Breast epithelium (tissue), 4 donors: ENCODE measurements at places on chromosomes 7 and 10.

DNA sequence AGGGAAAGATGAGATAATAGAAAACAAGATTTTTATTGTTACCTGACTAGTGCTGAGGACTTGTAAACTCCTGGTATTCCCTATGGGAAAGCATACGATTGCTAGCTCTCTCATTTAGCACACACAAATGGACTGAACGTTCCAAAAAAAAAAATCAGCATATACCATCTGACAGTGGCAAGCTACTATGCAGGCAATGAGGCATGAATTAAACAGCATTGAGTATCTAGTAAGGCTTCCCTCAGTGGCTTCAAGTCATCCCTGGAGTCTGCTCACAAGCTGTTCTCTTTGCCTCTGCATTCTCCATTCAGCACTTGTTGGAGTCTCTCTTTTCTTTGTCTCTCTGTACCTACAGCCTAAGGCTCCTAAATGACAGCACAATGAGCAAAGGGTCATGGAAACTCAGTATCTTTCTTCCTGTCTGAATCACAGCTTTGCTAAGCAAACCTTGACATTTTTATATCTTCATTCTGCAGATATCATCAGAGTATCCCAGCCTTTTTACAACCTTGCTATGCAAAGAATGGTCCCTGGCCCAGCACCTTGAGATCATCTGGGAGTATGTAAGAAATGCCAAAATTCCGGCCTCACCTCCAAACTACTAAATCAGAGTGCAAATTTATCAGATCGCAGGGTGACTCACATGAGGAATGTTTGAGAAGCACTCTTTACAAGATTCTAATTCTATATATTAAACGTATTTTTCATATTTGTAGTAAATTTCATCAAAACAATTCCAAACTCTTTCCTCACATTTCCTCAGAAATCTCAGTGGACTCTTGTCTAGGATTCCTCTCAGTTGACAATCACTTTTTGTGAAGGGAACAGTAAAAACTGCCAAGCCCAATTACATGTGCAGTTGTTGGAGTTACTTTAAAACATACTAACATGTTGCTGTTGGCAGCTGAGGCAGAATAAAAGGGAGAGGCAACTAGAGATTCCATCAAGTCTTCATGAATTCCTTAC is 10.8 kb upstream of the LIPA start:
- DNase-seq: no peak

- no peak for DNase-seq
These were observed 497.0 kb upstream of the PHF14 start for GRCh38 chr7:10476642-10477041.

GRCh38 chr10:82692458-82692857 is 817.5 kb downstream of the NRG3 start:
- no peak for DNase-seq

DNA sequence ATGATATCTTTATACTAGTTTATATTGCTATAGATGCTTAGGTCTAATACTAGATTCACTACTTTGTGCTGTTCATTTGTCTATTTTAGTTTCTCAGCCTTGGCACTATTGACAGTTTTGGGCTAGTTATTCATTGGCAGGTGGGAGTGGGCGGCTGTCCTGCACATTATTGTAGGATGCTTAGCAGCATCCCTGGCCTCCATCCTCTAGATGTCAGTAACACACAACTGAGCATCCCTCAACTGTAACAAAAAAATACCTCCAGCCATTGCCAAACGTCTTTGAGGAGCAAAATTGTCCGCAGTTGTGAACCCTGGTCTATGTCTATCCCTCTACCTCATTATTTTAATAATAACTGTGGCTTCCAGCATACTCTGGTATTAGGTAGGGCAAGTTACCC is 34.4 kb upstream of the PNLIP start:
- no peak for DNase-seq

- no peak for DNase-seq
These were observed 47.7 kb upstream of the MDFIC start for GRCh38 chr7:114874170-114874569.

GRCh38 chr10:34017281-34017680 is 682.8 kb upstream of the NRP1 start:
- DNase-seq: no peak

DNA sequence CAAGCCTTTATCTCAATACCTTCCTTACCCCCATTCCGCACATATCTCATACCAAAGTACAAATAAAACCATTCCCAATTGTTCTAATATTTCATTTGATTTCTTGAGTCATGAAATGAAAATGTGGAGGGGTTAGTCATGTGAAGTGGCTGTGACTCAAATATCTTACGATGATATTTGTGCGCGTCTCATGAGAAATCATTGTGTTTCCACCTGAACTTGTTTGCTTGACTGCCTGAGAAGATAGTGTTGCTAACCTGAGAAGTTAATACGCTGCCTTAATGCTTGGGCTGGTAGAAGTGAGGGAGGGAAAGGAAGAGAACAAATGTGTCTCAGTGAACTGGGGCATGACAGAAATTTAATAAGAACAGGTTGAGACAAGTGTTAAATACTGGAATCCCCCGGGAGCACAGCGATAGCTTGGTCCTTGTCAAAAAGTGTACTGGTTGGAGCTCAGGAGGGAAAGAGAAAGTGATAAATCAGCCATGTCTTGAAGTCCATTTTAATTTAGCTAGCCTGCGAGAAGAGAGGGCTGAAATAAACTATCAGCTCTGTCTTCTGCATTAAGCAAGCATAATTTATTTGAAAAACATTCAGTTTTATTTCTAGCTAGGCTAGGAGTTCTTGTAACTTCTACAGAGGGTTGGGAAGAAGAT is 7.2 kb upstream of the EPHA1 start:
- no peak for DNase-seq

- DNase-seq: no peak
These were observed 23.7 kb downstream of the CAV1 start for GRCh38 chr7:116548506-116548905.

DNA sequence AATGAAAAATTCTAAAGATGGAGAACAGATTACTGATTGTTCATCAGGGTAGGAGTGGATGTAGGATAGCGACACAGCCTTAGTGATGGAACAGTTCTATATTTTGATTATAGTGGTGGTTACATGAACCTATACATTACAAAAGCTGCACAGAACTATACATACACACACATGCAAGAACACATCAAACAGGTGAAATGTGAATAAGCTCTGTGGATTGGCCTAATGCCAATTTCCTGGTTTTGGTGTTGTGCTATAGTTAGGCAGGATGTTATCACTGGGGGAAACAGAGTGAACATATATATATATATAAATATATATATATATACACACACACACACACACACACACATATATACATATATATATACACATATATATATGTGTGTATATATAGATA is 76.4 kb upstream of the PIK3CG start:
- DNase-seq: no peak

GRCh38 chr7:114085313-114085591 is 166.4 kb upstream of the PPP1R3A start:
- no peak for DNase-seq

- no peak for DNase-seq
These were observed 130.7 kb upstream of the NAMPT start for GRCh38 chr7:106415433-106415832.

DNA sequence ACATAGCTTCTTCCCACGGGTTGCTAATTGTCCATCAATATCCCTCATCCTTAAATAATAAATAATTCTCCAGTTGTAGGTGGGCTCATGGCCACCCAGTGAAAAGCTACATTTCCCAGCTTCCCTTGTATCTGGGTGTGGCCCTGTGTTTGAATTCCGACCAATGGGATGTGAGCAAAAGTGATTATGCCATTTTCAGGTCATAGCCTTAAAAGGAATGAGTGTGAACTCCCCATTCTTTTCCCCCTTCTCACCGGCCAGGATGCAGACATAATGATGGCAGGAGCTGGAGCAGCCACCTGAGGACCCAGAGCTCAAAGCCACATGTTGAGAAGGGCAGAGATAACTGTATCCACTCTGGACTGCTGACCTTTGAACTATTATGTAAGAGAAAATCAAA is 30.3 kb upstream of the CALU start:
- no peak for DNase-seq

- DNase-seq: no peak
These were observed 69.6 kb downstream of the PKD1L1 start for GRCh38 chr7:47878662-47879061.

GRCh38 chr10:113423981-113424721 is 128.7 kb upstream of the HABP2 start:
- no peak for DNase-seq

- no peak for DNase-seq
These were observed 33.5 kb upstream of the CADPS2 start for GRCh38 chr7:122919643-122920181.

GRCh38 chr10:47024399-47025252 is 113.4 kb downstream of the PTPN20 start:
- peak; percentile 65 for DNase-seq

- peak; percentile 17 for DNase-seq
These were observed 684 bp upstream of the HOXA5 start for GRCh38 chr7:27143950-27144780.

DNA sequence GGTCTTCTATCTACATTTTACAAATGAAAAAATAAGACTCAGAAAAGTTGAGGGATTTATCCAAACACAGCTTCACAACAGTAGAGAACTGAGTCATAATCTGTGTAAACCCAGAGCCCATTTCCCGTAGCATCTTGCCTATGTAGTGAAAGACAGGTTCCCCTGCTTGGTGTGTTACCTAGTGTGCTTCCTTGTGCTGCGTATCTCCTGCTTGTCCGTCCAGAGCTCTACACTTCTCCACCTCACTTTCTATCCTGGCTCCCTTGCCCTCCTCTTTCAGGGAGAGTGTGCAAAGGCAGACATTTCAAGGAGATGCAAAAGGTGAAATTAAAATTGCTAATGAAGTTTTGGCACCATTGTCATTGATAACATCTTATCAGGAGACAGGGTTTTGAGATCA is 1.4 kb upstream of the ASNS start:
- DNase-seq: no peak

DNA sequence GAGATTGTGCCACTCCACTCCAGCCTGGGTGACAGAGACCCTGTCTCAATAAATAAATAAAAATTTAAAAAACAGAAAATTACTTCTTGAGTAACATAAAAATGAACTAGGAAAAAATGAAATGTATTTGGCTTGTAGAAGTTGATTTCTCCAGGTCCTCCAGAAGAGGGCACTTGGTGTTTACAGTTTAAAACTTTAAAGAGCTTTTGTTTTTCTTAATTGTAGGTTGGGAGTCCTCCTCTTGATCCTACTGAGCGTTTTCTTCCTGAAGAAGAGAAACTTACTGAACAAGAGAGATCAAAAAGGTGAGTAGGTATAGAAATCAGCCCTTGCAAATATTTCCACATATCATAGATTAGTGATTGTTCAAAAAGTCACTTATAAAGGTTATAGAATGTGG is 16.2 kb downstream of the KIFBP start:
- DNase-seq: no peak

DNA sequence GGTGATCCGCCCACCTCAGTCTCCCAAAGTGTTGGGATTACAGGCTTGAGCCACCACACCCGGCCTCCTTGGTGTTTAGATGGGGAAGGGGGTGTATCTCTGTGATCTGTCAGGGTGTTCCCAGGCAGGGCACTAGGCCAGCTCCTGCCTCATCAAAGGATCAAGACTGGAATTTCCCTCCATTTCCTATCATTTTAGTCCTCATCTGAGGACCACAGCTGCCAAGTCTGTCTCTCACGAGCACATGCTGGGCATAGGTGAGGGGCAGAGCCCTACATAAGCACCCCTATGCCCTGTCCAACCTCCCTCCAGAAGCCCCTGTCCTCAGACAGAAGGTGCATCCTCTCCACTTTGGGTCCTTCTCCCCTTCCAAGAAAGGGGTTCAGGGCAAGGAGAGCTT is 19.5 kb downstream of the TRIM56 start:
- DNase-seq: no peak

DNA sequence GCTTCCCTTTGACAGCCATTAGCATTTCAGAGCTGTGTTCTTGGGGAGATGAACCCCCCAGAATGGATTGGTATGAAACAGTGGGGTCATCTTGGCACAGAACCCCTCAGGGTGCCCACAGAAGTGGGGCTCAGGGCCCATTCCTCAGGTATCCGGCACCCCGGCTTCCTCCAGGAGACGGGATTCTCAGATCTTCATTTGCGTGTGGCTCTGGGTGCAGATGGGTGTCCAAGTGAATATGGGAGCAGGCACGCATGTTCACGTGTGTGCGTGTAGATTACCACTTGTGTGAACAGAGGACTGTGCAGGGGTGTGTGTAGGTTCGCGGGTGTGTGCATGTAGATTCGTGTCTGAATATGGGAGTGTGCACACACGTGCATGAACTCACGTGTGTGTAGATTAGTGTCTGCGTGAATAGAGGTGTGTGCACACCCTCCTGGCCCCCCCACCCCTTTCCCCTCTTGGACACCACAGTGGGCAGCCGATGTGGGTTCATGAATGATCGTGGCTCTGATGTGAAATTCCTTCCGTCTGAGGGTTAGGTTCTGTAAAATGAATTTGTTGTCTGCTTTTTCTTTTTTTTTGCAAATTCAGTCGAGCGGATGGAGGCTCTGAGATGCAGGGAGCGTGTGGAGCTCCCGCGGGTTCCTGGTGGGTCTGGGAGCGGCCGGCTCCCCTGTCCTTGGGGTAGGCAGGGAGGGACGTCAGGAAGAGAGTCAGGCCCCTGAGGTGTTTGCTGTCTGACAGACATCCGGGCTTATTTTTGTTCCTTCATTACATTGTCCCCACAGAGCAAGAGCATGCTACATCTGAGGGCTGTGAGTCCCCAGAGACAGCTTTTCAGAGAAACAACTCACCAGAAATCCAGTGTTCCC is 7.4 kb downstream of the ELFN1 start:
- DNase-seq: peak; percentile 20

- peak; percentile 47 for DNase-seq
These were observed 11.4 kb downstream of the ZNF488 start for GRCh38 chr10:47372726-47373125.

DNA sequence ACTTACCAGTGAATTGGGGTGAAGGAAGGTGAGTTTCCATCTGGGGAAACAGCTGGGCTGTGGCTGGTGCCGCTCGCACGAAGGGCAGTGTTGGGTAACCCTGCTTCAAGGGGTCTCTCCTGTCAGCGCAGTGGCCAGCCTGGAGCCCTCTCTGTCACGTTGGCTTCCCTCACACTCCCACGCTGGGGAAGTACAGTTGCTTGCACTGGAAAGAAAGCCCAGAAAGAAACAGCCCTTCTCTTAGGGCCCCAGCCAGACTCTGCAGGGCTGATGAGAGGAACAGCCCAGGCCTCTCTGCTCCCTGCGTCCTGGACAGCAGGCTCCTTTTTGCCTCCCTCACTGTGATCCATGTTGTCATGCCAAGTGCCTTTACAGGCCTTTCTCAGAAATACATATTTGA is 40.3 kb upstream of the TRIM8 start:
- DNase-seq: no peak

DNA sequence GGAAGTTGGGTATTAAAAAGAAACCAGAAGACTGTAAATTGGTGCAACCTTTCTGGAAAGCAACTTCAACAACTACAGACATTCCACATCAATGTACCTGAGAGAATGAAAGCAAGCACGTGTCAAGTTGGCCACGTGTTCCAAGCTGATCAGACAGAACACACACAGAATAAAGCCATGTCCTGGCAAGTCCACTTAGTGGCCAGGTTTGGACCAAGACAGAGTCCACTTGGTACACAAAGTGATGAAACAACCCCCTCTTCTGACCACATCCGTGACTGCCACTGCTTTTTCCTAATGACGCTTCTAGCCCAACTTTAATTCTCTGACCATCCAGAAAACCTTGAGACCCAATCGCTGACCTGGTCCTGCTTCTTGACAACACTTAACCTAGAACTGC is 109.4 kb downstream of the ABLIM1 start:
- DNase-seq: no peak

GRCh38 chr7:21945454-21946221 is at the start of gene CDCA7L:
Gene CDCA7L (minus strand): TSS chr7:21945899. CDS start chr7:21945804, 95 bp downstream.
- peak; percentile 77 for DNase-seq
